Skeletal muscle cell (primary cell): ENCODE measurements at places on chromosomes 11 and 22.

GRCh38 chr11:94455861-94456260, 37.8 kb downstream of the MRE11 start:
- no peak for DNase-seq

GRCh38 chr22:24878969-24879368, 67.5 kb downstream of the LHFPL7 start:
- DNase-seq, result no peak

- DNase-seq, result no peak
These were observed 6.3 kb upstream of the CDC42EP2 start for GRCh38 chr11:65308281-65308891.

- DNase-seq, result no peak
These were observed 1.5 kb upstream of the RPS6KA4 start for GRCh38 chr11:64357446-64357845.

DNA sequence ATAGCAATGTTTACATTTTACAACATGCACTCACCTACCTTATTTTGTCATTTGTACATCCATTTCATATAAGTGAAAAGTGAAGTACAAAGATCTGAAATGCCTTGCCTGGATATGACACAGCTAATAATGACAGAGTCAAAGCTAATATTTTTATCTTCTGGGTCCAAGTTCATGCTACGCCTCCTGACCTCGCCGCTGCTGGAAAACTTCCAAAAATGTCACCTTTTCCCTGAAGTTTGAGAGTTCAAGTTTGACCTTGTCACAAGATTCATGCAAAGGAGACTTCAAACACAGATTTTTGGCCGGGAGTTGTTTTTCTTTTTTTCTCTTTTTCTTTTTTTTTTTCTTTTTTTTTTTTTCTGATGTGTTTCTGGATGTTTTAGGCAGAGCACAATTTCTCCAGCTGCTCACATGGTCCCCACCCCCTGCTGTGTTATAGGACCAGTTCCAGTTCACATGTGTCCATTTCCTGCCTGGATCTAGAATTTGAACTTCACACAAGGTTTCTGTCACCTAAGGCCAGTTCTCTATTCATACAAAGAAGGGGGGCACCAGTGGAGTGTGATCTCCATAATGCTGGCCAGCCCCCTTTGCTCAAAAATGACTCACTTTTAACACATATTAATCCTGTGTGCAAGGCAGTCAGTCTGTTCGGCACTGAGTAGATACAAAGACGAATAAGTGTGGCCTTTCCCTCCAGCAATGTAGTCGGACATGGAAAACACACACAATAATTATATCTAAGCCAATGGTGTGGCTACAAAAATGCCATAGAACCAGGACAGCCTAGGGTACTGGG, 546.8 kb downstream of the BUD13 start:
- DNase-seq, result no peak

- DNase-seq, result no peak
These were observed 27.3 kb downstream of the FAM118A start for GRCh38 chr22:45336971-45337431.

GRCh38 chr11:71255800-71256479, 3.6 kb upstream of the SHANK2 start:
- no peak for DNase-seq

DNA sequence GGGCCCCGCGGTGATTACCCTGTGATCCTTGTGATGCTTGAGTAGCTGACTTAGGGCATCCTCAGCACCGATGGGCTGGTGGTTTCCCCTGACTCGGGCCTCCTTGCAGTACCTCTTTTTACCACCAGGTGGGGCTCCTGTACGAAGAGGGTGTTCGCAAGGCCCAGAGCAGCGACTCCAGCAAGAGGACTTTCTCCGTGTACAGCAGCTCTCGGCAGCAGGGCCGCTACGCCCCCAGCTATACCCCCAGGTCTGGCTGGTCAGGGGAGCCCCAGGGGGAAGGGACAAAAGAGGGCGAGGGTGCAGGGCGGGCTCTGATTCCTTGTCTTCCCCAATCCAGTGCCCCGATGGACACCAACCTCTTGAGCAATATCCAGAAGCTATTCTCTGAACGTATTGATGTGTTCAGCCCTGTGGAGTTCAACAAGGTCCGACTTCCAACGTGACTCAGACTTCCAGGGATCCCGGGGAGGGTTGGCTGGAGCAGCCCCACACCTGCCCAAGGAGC, 1.3 kb upstream of the TM7SF2 start:
- no peak for DNase-seq

GRCh38 chr11:132780046-132780445, 752.3 kb downstream of the OPCML start:
- no peak for DNase-seq

GRCh38 chr11:95655536-95655935, 134.0 kb downstream of the FAM76B start:
- DNase-seq, result no peak

GRCh38 chr11:130188585-130189347, 29.2 kb downstream of the ST14 start:
- DNase-seq, result no peak

DNA sequence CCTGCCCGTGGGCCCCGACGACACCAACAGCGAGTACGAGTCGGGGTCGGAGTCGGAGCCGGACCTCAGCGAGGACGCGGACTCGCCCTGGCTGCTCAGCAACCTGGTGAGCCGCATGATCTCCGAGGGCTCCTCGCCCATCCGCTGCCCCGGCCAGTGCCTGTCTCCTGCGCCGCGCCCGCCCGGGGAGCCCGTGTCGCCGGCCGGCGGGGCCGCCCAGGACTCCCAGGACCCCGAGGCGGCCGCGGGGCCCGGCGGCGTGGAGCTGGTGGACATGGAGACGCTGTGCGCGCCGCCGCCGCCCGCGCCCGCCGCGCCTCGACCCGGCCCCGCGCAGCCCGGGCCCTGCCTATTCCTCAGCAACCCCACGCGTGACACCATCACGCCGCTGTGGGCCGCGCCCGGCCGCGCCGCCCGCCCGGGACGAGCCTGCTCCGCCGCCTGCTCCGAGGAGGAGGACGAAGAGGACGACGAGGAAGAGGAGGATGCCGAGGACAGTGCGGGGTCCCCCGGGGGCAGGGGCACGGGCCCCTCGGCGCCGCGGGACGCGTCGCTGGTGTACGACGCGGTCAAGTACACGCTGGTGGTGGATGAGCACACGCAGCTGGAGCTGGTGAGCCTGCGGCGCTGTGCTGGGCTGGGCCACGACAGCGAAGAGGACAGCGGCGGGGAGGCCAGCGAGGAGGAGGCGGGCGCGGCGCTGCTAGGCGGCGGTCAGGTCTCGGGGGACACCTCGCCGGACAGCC, 3.8 kb downstream of the MAPK8IP2 start:
- DNase-seq, result no peak

DNA sequence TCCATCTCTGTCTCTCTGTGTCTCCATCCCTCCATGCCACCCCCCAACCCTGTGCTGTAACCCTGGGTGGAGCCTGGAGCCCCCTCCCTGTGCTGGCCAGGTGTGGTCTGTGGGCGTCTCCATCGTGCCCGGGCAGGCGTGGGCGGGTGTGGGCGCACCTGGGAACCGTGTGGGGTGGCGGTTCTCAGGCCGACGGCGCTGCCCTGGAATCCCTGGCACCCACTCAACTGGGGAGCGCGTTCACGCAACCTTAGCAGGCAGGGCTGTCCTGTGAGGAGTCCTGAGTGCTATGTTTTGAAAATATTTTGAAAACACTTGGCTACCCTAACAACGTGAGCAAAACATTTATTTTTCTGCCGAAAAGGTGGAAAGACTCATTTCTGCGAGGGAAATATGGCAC, 4.7 kb downstream of the TNNT3 start:
- no peak for DNase-seq

GRCh38 chr22:44574640-44575380, 76.8 kb upstream of the RTL6 start:
- no peak for DNase-seq

DNA sequence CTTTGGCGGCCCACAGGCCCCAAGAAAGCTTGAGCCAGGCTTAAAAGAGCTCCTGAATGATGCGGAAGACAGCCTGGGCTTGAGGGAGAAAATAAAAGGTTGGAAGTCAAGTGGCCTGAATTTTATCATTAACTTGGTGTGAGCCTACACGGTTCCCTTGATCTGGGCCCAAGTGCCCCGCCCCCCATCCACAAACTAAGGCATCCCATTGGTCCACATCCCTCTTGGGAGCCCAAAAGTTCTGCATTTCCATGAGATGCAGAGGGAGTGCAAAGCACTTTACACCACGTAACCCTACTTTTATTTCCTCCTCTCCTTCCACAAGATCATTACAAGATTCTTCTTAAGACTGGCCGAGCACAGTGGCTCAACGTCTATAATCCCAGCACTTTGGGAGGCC, 22.2 kb downstream of the LARGE1 start:
- DNase-seq, result no peak

DNA sequence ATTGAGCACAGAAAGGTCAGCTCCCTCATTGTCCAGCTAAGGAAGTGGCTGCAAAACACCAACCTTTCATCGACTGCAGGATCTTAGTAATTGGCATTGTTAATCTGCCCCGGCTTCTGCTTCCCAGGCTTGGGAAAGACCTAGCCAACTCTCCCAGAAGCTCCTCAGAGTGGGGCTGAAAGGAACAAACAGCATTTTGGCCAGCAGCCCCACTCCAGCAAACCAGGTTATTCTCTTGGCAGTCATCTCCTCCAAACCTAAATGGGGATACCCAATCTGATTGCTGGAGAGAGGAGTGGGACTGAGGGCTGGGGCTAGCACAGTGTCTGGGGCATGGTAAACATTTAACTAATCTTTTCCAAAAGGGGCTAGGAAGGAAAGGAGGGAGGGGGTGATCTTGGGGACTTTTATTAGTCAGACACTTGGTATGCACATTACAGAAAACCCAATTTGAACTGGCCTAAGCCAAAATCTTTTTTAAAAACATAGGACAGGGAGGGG, 294.4 kb downstream of the MN1 start:
- no peak for DNase-seq

DNA sequence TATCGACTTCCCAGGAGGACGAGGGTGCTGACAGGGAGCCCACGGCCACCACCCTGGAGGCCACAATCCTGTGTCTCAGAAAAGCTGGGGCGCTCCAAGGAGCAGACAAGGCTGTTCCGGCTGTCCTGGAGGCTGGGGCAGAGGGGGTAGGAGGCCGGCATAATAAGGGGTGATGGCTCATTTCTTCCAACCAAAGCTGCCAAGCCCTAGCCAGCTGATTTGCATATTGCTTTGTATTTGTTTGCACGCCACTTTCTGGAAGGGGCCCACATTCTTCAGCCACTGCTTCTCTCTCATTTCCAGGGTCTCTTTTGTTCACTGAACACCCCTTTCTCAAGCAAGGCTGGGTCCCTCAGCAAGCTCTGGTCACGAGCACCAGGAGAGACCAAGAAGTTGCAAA, 4.7 kb downstream of the PDE2A start:
- DNase-seq, result no peak

DNA sequence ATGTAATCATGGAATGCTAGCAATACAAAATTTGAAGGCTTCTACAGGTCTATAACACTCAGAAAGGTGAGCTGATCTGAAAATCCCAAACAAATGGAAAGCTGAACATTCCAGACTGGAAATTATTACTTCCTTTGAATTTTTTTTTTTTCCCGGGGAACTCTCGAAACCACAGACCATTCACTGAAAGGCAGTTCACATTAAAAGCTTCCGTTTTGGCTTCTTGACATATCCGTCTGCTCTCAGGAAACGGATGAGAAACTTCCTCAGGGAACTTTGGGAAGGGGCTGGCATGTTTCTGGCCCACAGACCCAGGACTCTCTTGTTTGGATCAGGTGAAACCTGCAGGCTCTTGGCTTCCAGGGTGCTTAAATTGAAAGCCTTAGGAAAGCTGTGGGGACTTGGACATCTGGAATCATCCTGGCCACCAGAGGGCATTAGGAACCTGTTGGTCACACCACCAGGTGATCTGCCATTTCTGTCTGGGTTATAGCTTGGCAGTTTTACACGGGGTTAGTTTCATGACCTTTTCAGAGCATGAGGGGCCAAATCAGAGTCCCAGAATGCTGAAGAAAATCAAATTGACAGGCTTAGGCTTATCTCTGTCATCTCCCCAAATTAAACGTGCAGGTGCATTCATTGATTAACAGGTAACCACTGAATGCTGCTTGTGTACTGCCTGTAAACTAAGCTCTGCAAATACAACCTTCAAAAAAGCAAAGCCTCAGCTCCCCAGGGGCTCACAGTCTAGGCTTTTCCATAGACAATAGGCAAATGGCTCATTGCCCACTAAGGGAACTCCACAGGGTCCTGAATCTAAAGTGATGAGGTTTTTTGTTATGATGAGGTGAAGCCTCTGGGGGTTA, 22.7 kb upstream of the GRAMD1B start:
- DNase-seq, result no peak

- DNase-seq, result no peak
These were observed 10.7 kb downstream of the STIM1 start for GRCh38 chr11:3866206-3866605.

- DNase-seq, result no peak
These were observed 36.8 kb upstream of the SMTN start for GRCh38 chr22:31044262-31044861.

DNA sequence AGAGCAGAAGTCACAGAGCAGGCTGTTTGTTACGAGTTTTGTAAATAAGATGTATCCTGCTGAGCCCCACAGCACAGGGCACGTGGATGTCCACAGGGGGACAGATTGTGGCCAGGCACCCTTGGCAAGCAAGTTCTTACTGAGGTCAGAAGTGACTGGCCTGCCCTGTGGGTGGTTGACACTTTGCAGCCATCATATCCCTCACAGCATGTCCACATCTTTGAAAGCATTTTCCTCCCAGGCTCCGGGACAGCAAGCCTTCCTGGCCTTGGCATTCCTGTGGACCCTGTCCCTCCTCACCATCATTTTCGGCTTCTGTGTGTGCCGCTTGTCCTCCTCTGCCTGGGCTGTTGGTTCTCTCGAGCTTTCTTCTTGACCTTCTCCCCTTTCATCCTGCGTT, 189.5 kb downstream of the TBC1D22A start:
- DNase-seq, result no peak

DNA sequence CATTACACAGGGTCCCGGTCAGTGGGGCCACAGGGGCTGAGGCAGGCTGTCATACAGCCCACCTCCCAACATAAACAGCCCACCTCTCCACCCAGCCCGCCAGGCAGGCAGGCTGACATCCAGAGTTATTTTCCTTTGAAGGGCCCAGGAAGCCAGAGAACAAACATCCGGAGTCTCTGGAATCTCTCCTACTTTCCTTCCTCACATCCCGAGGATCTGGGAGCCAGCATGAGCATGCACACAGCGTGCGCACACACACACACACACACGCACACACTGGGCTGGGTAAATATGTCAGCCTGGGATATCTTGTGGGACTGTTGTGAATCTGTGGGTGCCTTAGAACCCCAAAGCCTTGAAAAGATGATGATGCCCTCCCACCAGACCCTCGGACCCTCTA, 55.4 kb downstream of the PDE2A start:
- no peak for DNase-seq

- DNase-seq, result no peak
These were observed 155.7 kb downstream of the AASDHPPT start for GRCh38 chr11:106233191-106233590.

DNA sequence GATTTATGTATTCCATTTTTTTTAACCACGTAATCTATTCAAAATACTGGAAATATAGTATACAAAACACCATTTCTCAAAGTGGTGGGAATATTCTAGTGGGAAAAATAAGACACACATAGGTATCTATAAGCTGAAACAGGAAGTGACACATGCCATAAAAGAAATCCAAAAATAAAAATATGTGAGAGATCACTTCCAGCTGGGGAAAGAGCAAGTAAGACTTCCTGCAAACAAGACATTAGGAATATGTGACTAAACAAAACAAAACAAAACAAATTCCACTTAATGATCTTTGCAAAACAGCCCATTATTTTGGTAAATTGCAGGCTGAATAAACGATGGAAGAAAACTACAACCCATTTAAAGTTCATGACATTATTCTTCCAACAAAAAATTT, 107.3 kb upstream of the CEP126 start:
- no peak for DNase-seq
